ENCODE measurements at places on chromosomes 2 and 18.

- DNase-seq, result no peak
Measured at GRCh38 chr2:47014564-47015051, 99.0 kb upstream of the MCFD2 start.

DNA sequence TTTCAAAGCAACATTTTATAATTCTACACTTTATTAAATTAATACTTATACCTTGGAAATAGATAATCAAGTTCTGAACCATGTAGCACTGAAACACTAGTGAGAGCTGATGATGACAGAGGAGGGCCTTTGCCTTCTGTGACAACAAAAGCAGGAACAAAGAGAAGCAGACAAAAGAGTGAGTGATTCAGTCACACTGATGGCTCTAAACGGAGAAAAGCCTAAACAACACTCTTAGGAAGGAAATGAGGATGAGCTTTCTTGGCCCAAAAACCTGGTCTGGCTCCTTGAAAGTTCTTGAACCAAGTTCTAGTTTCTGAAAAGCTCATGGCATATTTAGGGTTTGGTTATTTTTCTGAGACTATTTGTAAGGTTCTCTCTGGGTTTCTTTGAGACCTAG lies 271.9 kb downstream of the DPP10 start:
- no peak for DNase-seq

GRCh38 chr2:193371200-193371599 lies 1176.5 kb upstream of the TMEFF2 start:
- no peak for DNase-seq

DNA sequence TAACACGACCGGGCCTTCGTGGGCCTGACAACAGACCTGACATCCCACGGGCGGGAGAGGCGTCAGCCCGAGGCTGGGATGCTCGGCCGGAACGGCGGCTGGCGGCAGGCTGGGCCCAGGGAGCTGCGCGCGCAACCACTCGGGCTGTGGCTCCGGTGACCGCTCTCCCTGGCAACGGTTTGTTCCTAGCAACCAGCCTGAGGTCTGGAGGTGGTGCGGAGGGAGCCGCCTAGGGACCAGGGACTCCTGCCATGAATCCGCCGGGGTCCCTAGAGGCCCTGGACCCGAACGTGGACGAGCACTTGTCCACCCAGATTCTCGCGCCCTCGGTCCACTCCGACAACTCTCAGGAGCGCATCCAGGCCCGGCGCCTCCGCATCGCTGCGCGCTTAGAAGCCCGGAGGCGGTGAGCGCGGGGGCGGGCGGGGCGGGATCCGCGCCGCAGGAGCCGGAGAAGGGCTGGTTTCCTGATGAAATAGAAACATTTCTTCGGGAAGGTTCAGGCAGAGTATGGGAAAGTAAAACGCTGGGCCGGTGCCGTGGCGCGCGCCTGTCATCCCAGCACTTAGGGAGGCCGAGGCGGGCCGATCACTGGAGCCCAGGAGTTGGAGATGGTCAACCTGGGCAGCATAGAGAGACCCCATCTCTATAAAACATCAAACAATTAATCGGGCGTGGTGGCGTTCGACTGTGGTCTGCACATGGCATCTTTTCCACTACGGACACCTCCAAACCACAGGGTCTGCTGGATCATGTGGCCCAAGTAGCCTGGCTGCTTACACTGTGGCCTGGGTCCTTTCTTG lies at the start of gene DRC1:
DRC1 (plus strand) TSS at position 182 of the 803 bp plus-strand sequence; CDS start at position 252, 70 bp downstream.
- no peak for DNase-seq

DNA sequence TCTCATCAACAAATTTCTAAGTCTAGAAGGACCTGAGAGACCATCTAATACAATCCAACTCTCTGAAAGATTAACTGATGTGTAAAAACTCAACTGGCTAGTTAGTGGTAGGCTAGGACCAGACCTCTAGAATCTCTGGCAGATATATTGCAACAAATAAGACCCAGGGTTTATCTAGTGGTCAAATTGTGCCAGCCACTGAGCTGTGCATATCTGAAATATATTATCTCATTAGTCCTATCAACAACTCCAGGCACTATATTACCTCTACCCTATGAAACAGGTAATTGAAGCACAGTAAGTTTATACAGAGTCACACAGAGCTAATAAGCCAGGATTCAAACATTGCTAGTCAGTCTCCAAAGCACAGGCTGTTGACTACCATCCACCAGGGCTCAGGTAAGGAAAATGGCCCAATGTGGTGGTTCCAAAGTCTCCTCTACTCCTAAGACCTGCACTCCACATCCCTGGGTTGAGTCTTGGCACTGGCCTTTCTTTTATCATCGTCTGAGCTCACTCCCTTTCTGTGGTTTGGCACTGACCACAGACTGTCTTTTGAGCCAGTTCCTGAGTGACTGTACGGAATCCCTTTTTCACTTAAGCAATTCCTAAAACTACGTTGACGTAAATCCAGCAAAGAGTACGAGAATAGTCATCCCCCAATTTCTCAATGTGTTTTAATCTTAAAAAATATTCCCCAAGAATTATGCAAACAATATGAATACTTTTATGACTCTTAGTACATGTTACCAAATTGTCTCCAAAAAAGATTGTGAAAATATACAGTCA lies 11.9 kb upstream of the PID1 start:
- DNase-seq, result no peak

DNA sequence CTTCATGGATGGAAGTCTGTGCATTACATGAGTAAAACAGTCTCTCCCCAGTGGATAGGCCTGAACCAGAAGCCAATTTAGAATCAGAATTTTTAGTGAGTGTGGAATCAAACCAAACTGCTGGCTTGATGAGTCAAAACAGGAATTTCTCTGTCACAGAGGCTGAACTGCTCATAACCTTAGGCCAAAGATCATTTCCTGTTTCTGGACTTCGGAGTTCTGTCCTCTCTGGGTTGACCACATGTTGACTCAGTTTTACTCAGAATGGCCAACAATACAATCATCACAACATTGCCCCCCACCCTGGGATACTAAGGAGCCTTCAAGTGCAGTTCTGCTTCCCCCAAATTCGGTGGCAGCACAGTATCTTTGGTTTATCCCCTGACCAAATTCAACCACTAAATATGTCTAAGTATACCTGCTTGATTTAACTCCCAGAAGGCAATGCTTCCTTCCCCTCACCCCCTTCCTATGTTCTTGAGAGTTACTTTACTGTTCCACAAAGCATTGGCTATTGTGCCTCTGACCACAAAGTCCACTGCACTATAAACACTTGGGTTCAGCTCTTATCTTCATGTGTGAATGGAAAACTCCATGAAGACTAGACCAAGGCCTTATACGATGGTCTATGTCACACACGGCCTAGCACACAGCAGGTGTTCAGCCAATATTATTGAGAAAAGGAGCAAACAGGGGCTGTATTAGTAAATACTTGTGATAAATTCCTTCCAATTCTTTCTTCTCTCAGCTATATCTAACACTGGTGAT lies 67.8 kb downstream of the NXPH2 start:
- DNase-seq, result no peak

DNA sequence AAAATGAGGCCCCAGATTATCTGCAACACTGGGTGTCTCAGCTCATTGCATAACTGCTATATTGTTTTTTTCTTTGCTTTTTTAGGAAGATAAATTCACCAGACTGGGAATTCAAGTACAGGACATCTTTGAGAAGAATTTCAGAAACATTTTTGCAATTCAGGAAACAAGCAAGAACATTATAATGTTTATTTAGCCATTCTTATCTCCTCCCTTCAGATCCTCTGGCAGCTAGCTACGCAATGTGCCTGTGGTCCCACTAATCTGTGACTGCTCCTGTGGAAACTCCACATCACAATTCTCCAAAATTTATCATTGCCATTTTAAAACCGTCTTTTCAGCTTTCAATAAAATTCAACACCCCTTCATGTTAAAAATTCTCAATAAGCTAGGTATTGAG lies 126.8 kb downstream of the SP100 start:
- DNase-seq, result no peak

DNA sequence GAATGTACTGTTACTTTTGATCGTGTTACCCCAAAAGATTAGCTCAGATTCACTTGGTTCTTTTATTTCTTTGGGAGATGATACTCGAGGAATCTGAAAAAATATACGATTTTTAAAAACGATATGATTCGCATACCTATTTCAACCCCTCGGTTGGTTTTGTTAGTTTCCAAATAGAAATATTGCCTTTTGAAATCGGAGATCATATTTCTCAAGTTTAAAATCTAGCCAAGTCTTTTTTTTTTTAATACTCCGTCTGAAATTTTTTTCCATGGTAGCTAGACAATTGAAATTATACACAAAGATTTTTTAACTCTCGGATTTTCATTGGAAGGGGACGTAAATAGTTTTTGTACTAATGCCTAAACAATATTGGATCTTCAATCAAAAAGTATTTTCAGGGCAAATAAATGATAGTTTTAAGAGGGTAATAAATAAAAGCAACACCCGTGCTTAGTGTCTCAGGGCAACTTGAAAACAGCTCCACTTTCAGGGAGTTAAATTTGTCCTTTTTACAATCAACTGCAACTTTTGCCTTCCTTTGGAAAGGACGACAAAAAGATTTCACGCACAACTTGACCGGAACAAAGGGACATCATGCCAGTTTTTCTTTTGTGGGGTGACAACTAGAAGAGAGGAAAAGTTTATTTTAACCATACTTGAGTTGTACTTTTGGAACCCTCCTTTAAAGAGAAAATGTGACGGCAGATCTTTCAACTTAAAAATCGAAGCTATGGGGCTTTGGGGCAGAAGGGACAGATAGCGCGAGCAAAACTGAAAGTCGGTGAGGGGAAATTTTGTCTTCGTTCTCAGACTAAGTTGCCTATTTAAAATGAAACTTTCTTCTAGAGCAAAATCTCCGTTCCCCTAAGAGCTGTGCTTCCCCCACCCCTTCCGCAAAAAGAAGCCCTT lies 5.8 kb upstream of the ONECUT2 start:
- no peak for DNase-seq

DNA sequence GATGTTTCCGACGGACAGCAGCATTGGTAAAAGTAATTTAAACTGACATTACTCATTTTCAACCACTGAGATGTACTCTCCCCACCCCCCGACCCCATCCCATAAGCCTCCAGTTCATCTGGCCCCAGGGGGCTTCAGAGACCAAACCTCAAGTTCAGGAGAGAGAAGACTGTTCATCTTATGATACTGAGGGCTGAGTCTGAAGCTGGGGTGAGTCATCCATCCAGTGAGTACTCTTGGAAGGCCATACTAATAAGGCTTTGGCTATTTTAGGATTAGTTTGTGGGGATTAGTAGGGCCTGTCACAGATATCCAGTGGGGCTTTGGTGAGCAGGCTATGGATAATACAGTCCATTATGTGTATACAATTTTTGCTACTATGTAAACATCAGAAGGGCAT lies 125.3 kb upstream of the APCDD1 start:
- no peak for DNase-seq

DNA sequence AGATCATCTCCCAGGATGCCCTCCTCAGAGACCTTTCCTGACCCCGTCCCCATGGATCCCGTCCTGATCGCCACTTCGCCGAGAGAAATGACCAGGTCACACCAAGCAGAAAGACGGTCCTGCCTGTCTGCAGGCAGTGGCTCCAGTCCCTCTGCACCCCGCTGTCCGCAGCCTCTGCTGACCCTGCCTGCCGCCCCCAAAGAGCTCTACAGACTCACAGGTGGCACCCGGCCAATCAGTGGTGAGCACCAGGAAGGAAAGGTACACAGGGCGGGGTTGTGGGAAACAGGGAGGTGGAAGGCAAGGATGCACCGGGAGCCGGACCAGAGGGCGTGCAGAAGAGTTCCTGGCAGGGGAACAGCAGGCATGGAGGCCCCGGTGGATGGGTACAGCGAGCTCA lies 94.8 kb downstream of the NDUFA10 start:
- no peak for DNase-seq

DNA sequence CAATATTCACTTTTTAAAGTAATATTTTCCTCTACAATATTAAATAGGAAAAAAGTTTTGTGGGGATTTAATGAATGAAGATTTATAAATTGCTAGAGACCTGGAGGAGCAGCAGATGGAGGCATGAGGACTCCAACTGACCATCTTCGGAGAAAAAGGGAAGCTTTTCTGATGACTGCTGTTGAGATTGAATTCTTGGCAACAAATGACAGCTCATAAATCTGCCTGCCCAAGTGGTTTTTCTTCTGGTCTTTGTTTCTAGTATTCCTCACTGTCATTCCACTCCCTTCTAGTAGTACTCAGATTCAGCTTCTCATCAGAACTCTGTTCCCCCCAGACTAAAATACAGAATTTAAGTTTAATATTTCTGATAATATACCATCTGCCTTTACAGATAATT lies 157.0 kb downstream of the EML6 start:
- DNase-seq, result no peak

DNA sequence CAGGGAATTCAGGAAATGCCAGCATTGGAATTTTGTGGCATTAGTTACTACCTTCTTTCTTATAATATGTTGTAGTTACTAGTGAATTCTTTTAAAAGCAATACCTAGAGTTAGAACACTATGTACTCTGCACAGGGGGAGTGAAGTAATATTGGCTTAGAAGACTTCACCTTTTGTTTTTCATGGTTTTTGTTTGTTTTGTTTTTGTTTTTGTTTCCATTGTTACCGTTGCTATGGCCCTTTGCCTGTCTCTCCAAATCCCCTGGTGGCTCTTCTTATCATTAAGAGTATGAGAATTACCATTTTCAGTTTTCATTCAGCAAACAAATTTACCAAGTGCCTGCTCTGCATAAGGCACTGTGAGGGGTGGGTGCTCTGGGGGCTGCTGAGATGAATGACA lies 160.1 kb downstream of the HAUS1 start:
- no peak for DNase-seq

GRCh38 chr2:103284750-103285149 lies 522.9 kb downstream of the TMEM182 start:
- DNase-seq, result no peak

DNA sequence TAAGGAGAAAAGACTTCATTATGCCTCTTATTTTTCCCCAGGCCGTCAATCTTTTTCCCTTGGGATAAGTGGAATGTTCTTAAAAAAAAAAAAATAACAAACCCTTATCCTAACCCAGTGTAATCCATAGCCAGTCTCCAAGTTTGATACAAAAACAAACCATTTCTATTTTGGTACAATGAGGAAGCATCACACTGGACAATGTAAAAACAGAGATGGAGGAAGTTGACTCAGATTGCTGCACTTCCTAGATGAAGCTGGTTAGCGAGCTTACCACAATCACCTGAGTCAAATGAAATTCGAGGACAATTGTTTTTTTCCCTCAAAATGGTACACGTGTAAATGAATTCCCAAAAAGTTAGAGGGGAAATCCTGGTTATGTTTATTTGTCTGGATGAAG lies 259.7 kb downstream of the TCF4 start:
- no peak for DNase-seq

Measured in thymus (tissue), 14 donors.